ENCODE measurements at places on chromosomes 12 and 14. TPM values are rescaled to one million over a fixed set of nuclear protein-coding genes. Genes with fewer than 3 reads are reported as not detected.

Gene CREBL2
- 24.3 TPM for total RNA-seq

Gene SNW1
- 16.2 TPM for total RNA-seq

Gene TMTC2
- 1.4 TPM for total RNA-seq

Gene SRRM4
- total RNA-seq = not detected

GRCh38 chr12:4855121-4855924 lies 54.4 kb upstream of the KCNA1 start:
- peak; percentile 32 for DNase-seq

- DNase-seq = no peak
Observed at GRCh38 chr12:58272461-58272860, 331.1 kb downstream of the ATP23 start.

DNA sequence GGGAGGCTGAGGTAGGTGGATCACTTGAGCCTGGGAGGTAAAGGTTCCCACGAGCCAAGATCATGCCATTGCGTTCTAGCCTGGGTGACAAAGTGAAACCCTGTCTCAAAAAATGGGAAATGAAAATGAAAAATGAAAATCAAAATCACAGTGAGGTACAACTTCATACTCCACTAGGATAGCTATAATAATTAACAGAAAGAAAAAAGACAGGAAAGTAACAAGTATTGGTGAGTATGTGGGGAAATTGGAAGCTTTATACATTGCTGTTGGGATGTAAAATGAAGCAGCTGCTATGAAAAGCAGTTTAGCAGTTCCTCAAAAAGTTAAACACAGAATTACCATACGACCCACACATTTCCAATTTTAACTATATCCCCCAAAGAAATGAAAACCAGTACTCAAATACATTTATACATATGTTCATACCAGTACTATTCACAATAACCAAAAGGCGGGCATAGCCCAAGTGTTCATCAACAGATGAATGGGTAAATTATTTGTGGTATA lies 22.2 kb downstream of the SGPP1 start:
- no peak for DNase-seq
